ENCODE measurements at places on chromosomes 16 and 17. TPM values are rescaled to one million over a fixed set of nuclear protein-coding genes. Genes with fewer than 3 reads are reported as not detected.

GRCh38 chr16:74877706-74878105, 103.1 kb upstream of the FA2H start:
- H3K27ac ChIP-seq = no peak overlapping the region
- no peak overlapping the region for H3K4me3 ChIP-seq
- peaks cover 18% of the 10 kb centered on the region for H3K4me1 ChIP-seq
- peaks cover 23% of the 10 kb centered on the region for H3K36me3 ChIP-seq
- H3K27me3 ChIP-seq = no peaks in the 10 kb centered on the region

GRCh38 chr16:8645831-8646230, 24.3 kb downstream of the METTL22 start:
- no peak overlapping the region for H3K4me3 ChIP-seq
- DNase-seq = no peak
- no peaks in the 10 kb centered on the region for H3K27me3 ChIP-seq
- no peak overlapping the region for H3K27ac ChIP-seq

DNA sequence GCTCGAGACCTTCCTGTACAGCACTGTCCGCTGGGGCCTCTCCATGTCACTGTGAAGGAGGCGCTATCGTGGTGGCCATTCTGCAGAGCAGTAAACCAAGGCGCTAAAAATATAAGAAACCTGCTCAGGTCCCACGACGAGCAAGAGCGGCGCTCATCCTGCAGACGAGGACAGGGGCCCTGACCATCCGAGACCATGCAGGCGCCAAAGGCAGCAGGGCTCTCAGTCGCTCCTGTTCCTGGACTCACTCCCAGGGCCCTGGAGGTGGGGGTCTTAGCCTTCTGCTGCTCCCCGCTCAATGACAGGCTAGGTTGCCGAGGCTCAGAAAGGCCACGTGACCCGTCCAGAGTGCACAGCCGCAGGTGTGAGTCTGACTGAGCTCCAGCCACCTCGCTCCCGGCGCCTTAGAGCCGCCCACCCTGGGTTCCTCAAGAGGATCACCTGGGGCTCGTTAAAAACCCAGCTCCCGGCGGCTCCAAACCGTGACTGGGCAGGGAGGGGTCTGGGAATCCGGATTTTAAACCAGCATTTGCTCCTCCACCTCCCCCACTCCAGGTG, 509 bp upstream of the ATP2C2 start:
- no peak overlapping the region for H3K4me3 ChIP-seq
- no peak for DNase-seq
- peaks cover 20% of the 10 kb centered on the region for H3K4me1 ChIP-seq

- no peaks in the 10 kb centered on the region for H3K36me3 ChIP-seq
- no peak overlapping the region for H3K4me3 ChIP-seq
- H3K27me3 ChIP-seq = no peaks in the 10 kb centered on the region
- no peak overlapping the region for H3K27ac ChIP-seq
- H3K4me1 ChIP-seq = no peaks in the 10 kb centered on the region
Measured at GRCh38 chr17:80025140-80025539, 10.5 kb downstream of the TBC1D16 start.

DNA sequence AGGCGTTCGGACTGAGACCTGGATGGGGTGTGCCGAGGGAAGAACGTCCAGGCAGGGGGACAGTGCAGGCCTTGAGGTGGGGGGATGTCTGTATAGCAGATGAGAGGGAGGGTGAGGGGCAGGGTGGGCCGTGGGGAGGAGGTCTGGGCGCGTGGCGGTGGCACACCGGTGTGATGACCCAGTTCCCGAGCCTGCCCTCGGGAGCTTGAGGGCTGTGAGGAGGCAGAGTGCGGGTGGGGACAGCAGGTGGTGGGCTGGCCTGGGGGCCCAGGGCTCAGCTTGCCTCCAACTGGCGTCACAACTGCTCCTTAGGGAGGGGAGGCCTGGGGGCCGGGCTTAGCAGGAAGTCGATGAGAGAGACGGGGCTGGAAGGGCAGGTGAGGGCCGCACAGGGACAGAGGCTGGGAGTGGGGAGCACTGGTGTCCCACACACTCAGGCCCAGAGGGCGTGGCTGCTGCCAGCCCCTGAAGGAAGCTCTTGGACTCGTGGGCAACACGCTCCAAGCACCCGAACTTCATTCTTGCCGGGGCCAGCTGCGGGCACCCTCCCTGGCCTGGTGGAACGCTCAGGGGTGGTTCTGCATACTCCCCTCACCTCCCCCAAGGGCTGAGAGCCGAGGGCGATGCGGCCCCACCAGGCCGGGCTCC, 6.5 kb downstream of the CACNA1H start:
- DNase-seq = no peak
- H3K27me3 ChIP-seq = peaks cover 4% of the 10 kb centered on the region
- no peaks in the 10 kb centered on the region for H3K4me1 ChIP-seq
- H3K36me3 ChIP-seq = no peaks in the 10 kb centered on the region
- no peak overlapping the region for H3K27ac ChIP-seq
- no peak overlapping the region for H3K4me3 ChIP-seq

GRCh38 chr17:28144019-28144418, 101.5 kb downstream of the NLK start:
- DNase-seq = no peak
- no peak overlapping the region for H3K4me3 ChIP-seq
- H3K27ac ChIP-seq = no peak overlapping the region
- H3K36me3 ChIP-seq = no peaks in the 10 kb centered on the region
- H3K4me1 ChIP-seq = no peaks in the 10 kb centered on the region

GRCh38 chr16:48168075-48168474, 12.3 kb upstream of the ABCC12 start:
- peaks cover 3% of the 10 kb centered on the region for H3K27me3 ChIP-seq
- peaks cover 12% of the 10 kb centered on the region for H3K4me1 ChIP-seq
- DNase-seq = no peak
- no peaks in the 10 kb centered on the region for H3K36me3 ChIP-seq
- H3K4me3 ChIP-seq = no peak overlapping the region

GRCh38 chr17:66671156-66671555, 163.8 kb upstream of the CACNG5 start:
- H3K4me3 ChIP-seq = no peak overlapping the region
- H3K4me1 ChIP-seq = peaks cover 56% of the 10 kb centered on the region
- no peaks in the 10 kb centered on the region for H3K27me3 ChIP-seq
- H3K36me3 ChIP-seq = peaks cover 35% of the 10 kb centered on the region
- DNase-seq = no peak
- H3K27ac ChIP-seq = no peak overlapping the region

DNA sequence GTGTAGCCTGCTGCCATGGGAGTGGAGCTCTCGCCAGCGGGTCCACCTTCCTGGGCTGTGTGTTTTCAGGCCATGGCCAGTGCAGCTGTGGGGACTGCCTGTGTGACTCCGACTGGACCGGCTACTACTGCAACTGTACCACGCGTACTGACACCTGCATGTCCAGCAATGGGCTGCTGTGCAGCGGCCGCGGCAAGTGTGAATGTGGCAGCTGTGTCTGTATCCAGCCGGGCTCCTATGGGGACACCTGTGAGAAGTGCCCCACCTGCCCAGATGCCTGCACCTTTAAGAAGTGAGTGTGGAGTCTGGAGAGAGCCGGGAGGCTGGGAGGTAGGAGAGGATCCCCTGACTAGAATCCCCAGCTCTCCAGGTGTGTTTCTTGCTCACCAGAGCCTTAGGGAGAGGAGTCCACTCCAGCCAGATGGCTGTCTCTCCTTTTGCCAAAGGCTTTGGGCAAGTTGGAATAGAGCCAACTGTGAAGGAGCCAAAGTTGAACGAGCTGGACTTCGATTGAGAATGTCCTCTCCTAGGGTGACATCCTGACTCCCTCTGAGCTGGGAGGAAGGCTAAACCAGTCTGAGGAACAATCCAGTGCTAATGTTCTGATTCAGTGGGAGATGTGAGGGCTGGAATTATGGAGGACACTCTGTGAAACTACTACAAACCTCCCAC, 24.4 kb upstream of the EFCAB13 start:
- H3K4me3 ChIP-seq = no peak overlapping the region
- peaks cover 6% of the 10 kb centered on the region for H3K36me3 ChIP-seq
- H3K27me3 ChIP-seq = no peaks in the 10 kb centered on the region
- no peak for DNase-seq
- peaks cover 18% of the 10 kb centered on the region for H3K4me1 ChIP-seq
- H3K27ac ChIP-seq = no peak overlapping the region

Gene ZNF764
- total RNA-seq = 16.0 TPM

Gene RAMP2
- total RNA-seq = not detected

Gene TCF25
- 167 TPM for total RNA-seq

Gene NLRP1
- total RNA-seq = 102 TPM

Gene GPRC5B
- total RNA-seq = not detected

Gene TRPV2
- 131 TPM for total RNA-seq

Data from activated CD4-positive, alpha-beta memory T cell treated with anti-CD3 and anti-CD28 coated beads, Interleukin-2, amount 10 ng/mL, durations not matched to agents 7 days and 5 days (primary cell).